Stimulated activated CD8-positive, alpha-beta memory T cell treated with anti-CD3 and anti-CD28 coated beads, Interleukin-15, amount 100 ng/mL, for 4 hours (primary cell): ENCODE measurements at places on chromosomes 2 and 18.

GRCh38 chr2:216339456-216340279, 32.6 kb downstream of the MARCHF4 start:
- no peak for DNase-seq

DNA sequence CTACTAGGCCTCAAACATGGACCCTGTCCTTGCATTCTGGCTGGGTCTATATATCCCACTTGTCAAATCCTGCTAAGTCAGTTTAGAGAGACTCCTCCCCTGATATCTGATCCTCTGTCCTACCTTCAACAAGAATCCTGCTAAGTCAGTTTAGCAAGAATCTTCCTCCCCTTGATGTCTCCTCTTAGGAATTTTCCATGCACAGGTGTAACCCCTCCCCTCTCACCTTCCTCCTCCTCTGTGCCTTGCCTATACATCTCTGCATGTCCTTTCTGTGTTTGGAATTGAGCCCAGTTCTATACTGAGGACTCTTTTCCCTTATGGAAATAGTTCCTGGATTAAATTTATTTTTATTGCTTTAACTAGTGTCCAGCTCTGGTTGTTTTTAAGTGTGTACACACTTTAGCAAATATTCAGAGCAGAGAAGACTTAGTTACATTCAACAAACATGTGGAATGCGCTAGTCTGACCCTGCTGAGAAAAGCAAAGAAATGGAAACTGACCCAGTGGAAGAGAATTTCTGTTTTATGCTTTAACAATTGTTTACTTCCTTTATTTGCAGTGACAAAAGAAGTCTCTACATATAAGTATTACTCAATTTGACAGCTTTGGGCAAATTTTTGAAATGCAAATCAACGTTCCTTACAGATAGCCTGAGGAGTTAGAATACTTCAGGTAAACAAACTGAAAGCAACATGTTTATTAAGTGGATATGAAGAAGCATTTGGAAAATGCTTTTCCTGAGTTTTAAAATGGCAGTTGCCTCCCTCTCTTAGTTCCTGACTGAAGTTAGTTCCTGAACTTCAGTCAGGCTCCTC, 80.6 kb downstream of the RIT2 start:
- DNase-seq = no peak

GRCh38 chr2:192126912-192127311, 67.8 kb downstream of the TMEFF2 start:
- DNase-seq = no peak

DNA sequence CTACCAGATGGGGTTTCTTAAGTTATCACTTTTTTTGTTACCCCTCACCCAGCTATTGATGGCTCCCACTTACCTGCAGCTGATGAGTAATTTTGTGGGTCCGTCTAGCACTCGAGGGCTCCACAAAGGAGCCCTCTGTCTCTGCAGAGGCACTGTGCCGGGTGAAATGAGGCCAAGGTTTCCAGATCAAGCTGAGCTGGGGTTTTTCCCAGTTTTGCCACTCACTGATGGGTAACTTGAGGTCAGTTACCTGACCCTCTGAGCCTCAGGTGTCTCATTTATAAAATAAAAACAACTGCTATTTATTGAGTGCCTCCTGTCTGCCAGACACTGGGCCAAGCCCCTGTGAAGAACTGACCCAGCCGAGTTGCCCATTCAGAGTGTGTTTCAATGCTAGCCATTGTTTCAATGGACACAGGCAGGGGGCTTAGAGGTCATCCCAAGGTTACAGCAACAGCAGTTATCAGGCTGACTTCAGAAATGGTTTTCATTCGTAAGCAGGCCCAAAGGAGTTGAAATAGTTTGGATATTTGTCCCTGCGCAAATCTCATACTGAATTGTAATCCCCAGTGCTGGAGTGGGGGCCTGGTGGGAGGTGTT, 192.9 kb downstream of the NCK2 start:
- no peak for DNase-seq

- no peak for DNase-seq
Observed at GRCh38 chr2:224359569-224359968, 42.3 kb downstream of the FAM124B start.

- no peak for DNase-seq
Observed at GRCh38 chr2:206328974-206329373, 54.5 kb downstream of the ZDBF2 start.

- no peak for DNase-seq
Observed at GRCh38 chr2:152620208-152620607, 97.1 kb downstream of the PRPF40A start.

- DNase-seq = no peak
Observed at GRCh38 chr2:23589739-23590138, 204.8 kb downstream of the KLHL29 start.

- DNase-seq = no peak
Observed at GRCh38 chr2:101173707-101174295, 22.6 kb upstream of the TBC1D8 start.

DNA sequence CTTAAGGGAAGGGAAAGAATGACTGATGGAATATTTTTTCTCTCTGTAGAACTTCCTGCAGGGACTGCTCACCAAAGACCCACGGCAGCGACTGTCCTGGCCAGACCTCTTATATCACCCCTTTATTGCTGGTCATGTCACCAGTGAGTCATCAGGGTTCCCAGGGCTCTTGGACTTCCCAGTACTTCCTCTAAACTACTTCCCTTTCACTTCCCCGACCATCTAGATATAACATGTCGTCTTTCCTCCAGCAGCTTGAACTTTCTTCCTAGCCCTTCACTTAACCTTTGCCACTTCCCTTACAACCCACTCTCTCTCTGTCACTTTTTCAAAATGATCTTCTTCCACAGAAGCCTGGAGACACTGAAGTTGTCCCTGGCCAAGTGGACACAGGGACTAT, 7.2 kb downstream of the STK36 start:
- DNase-seq = no peak
